ENCODE measurements at places on chromosomes 3 and 15.
A peak's percentile ranks its signal among the peaks of the same experiment; 100 is the strongest.

DNA sequence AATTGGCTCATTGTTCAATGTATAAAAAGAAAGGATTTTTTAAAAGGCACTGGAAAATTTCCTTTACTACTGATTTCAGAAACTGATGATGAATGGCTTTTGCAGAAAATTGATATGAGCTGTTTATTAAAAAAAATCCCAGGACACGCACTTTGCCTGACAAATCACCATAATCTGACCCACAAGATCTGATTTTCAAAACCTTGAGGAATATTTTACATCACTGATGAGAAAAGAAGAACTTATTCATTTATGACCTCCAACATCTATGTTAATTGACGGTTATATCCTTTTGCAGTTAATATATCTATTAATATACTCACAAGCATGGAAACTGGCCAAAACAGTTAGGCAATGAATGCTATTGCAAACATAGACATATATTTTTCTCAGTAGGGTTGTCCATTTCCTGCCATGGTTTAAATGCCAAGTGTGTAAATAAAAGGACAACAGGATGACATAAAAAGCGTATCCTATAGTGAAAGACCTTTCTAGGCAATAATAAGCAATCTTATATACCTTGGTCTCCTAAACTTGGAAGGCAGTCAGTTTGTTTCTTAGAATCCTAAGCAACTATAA lies 109.7 kb upstream of the SLC7A14 start:
- no peak for DNase-seq

GRCh38 chr3:175002732-175003143 lies 143.6 kb downstream of the NAALADL2 start:
- no peak for DNase-seq

- no peak for DNase-seq
These were observed 62.5 kb downstream of the TLE3 start for GRCh38 chr15:70035051-70035718.

GRCh38 chr3:141646760-141647561 lies 91.1 kb upstream of the RNF7 start:
- peak; percentile 38 for DNase-seq

DNA sequence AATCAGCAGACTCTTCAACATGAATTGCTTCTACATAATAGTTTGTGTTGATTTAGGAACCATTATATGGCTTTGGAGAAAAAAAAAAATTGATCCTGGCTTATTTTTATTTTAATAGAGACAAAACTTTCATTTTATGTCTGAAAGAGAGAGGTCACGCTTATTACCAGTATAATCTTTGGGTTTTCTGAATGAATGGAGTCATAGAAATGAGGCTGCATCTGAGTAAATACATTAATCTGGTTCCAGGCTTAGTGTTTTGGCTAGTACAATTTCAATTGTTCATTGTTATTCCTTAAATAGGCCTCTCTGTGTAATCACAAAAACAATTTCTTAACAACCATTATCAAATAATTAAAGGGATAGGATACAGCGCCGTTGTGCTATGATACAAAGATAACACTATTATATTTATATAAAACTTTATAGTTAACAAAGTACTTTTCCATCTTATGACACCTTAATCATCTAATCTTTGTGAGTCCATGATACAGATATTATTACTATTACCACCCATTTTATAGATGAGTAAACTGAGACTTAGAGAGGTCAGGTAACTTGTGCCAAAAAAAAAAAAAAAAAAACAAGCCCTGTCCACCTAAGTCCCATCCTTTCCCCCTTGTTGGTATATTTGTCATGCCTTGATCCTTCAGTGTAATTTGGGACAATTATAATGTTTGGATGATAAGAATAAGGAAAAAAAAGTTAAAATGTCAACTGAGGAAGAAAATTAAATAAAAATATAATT lies 41.8 kb upstream of the GOLM2 start:
- DNase-seq, result no peak

DNA sequence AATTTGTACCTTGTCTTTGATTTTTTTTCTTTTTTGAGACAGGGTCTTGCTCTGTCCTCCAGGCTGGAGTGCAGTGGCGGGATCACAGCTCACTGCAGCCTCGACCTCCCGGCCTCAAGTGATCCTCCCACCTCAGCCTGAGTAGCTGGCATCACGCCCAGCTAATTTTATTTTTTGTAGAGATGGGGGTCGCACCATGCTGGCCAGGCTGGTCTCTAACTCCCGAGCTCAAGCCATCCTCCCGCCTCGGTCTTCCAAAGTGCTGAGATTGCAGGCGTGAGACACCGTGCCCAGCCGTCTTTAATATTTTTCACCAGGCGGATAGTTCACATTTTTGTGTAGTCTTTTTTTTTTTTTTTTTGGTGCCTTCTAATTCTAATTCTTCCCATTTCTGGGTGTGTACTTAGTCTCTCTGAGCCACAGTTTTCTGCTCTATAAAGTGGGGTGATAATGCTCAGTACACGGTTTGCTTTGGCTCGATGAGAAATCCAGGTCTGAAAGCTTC lies 528 bp upstream of the TATDN2 start:
- DNase-seq, result no peak

DNA sequence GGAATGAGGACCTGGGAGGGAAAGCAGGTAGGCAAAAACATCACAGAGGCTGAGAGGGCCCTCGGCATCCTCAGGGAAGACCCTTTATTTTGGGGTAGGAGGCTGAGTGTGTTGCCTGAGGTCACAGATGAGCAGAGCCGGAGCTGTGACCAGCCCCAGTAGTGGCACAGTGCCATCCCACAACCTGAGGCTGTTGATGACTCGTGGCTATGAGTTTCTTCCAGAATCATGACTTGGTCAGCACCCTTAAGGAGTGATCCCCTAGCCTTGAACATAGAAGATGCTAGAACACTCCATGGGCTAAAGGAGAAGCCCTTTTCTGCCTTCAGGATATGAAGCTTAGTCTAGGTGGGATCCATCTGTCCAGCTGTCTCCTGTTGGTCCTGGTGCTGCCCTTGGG lies 19.5 kb upstream of the CXCR6 start:
- no peak for DNase-seq

DNA sequence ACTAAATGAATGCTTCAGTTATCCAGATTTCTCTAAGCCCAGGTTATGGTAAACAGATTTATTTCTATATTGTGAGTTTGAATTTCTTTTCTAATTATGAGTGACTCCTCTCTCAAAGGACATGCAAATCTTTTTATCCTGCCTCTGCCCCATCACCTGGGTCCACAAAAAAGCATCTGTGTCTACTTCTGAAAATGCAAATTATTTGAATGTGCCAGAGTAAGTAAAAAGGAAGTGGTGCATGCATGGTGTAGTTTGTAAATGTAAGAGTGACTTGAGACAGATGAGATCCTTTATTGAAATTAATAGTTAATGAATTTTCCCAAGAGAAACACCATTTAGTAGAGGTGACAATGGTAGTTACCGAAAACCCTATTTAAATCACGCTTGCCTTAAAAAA lies 26.9 kb downstream of the MCTP2 start:
- no peak for DNase-seq

DNA sequence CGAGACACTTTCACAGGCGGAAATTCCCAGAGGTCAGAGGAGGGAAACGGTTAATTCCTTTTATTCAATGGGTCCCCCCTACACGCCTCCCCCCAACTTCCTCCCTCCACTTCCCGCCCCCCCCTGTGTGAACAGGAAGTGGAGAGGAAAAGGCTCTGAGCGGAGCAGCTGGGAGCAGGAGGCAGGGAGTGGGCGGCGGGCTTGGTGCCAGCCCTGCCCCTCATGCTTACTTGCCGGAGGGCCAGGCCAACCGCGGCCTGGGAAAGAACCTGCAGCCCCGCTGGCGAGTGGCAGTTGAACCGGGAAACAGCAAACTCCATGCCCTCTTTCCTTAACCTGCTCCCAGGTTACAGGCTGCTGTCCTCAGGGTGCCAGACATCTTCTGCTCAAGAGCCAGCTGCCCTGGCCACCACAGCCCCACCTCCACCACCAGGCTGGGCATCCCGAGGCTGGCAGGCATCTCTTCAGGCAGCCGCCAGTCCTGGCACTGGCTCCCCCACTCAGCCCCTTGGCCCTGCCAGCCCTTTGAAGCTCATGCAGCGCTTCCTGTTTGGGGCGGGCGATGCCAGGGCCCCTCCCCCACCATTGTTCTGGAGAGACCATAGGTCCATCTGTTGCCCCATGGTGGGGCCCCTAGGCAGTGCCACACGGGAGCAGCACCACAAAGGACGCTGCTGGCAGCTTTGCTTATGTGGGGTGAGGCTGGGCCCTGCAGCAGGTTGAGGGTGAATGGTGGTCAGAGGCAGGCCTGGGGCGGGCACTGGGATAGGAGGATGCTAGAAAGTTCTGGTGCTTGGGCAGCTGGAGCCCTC lies 12.9 kb downstream of the VPS18 start:
- peak; percentile 75 for DNase-seq

GRCh38 chr3:150412561-150413231 lies 4.6 kb downstream of the TSC22D2 start:
- DNase-seq, result no peak

DNA sequence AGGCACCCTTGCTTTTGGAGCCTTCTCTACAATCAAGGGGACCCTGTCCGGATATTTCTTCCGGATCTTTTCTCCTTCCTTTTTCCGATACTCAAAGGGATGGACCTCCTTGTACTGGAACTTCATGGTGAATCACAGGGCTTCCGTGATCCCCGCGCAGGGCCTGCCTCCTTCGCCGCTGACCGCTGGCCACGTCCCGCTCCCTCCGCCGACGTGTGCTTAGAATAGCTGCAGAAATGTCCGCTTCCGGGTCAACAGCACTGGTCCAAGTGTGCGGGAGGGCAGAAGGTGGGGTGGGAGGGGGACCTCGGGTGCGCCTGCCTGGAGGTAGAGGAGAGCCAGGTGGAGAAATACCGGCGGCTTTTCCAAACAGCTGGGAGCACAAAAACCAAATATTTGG lies 3.0 kb upstream of the ZNF774 start:
- no peak for DNase-seq

GRCh38 chr15:74242441-74243185 lies 6.5 kb downstream of the CCDC33 start:
- DNase-seq, result no peak

DNA sequence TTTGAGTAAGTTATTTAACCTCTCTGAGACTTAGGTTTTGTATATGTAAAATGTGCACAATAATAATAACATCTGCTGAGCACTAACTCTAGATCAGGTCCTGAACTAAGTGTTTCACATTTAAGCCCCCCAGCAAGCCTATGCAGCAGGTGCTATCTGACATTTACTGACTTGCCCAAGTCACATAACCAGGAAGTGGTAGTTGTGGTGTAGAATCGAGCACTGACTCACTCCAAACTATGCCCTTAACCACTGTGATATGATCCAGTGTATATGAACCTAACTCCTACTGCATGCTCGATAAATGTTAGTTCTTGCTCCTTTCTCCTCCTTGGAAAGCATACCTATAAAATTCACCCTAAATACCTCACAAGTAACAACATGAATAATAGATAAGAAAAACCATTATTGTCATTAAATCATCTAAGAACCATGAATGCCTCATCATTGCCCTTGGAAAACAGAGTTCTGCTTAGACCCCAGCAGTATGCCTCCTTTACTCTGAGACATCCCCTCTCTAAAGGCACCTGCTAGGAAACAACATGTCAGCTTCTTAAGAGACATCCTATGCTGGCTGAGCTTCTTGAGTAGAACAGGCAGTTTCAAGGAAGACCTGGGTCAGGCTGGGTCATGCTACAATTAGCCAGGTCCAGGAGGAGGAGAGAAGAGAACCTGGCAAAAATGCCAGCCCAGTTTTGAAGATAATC lies 3.0 kb upstream of the SHC4 start:
- DNase-seq, result no peak

DNA sequence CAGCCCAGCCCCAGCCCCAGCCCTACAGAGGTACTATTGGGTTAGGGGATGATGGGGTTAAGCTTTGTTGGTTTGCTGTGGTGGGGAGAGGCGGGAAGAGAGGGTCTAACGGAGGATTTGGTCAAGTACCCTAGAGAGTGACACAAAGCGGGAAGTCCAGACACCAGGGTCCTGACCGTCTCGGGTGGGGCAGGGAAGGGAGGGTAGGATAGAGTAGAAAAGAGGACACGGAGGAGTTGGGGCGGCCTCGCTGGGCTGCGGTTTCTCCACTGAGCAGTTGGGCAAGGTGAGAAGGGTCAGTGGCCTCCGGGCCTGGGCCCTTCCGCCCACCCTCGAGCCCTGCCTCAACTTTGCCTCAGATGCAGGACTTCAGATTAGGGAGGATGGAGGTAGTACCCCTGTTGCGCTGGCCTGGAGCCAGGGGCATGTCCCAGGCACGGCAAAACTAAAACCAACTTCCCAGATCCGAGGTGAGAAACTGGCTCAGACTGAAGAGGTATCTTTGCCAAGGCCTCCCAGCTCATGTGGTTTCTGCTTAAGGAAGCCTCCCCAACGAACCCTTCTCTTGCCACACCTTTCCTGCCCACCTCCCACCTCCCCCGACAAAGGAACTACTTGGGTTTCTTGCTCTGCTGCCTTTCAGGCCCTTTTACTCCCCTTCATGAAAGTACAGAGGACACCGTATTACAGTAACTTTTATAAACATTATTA lies 551 bp downstream of the PML start:
- DNase-seq, result no peak

GRCh38 chr3:21979706-21980105 lies 228.7 kb upstream of the ZNF385D start:
- no peak for DNase-seq

GRCh38 chr3:128996726-128997125 lies 2.9 kb upstream of the CFAP92 start:
- no peak for DNase-seq

DNA sequence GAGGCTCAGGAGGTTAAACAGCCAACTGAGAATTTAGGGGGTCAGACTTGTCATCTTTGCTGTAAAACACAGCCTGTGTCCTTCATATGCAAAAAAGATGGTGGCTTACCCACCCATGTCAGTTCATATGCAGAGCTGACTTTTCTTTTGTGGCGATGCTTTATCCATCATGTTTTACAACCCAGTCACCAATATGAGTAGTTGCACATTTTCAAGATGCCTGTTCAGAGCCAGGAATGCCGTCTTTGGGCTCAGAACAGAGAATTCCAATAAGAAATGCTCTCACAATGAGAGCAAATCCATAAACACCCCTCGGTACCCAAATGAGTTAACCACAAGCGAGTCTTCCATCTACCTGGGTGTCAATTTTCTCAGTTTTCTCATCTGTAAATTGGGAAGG lies 83.6 kb downstream of the TIGIT start:
- no peak for DNase-seq

- no peak for DNase-seq
These were observed 108.6 kb upstream of the LRRFIP2 start for GRCh38 chr3:37283011-37283410.

DNA sequence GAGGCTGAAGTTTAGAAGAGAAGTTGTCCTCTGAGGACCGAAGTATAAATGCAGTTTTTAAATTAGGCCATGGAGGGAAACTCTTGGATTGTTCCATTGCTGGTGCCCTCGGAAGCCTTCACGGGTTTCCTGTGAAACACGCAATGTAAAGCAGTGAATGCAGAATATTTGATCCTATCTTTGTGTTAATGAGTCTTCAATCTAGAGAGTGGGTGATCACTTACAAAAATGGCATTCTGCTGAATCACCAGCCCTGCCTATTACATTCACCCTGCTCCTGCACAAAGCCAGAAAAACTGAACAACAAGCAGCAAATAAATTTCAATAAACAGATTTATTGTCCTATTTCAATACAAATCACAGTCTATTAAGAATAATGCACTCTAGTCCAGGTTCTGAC lies 1063.9 kb downstream of the FHIT start:
- DNase-seq, result no peak

- peak; percentile 6 for DNase-seq
These were observed 163.3 kb downstream of the AKAP13 start for GRCh38 chr15:85543741-85544155.

- DNase-seq, result no peak
These were observed 380.3 kb upstream of the ATP10A start for GRCh38 chr15:26243382-26243781.

GRCh38 chr15:49712846-49713450 lies 92.1 kb downstream of the DTWD1 start:
- DNase-seq, result no peak

- no peak for DNase-seq
These were observed 113.2 kb upstream of the NLGN1 start for GRCh38 chr3:173284301-173284700.
